ENCODE measurements at places on chromosomes 12 and 14.

- DNase-seq: no peak
These were observed 7.8 kb downstream of the HCFC2 start for GRCh38 chr12:104072099-104072498.

GRCh38 chr14:32039401-32040030 lies 37.6 kb upstream of the ARHGAP5 start:
- no peak for DNase-seq

- DNase-seq: no peak
These were observed 289.0 kb downstream of the ERC1 start for GRCh38 chr12:1280059-1280458.

- no peak for DNase-seq
These were observed 147.2 kb downstream of the SCARB1 start for GRCh38 chr12:124716208-124717130.

- DNase-seq: no peak
These were observed 123.5 kb upstream of the DYRK2 start for GRCh38 chr12:67524861-67525616.

GRCh38 chr12:19014240-19014639 lies 115.3 kb upstream of the PLEKHA5 start:
- no peak for DNase-seq

DNA sequence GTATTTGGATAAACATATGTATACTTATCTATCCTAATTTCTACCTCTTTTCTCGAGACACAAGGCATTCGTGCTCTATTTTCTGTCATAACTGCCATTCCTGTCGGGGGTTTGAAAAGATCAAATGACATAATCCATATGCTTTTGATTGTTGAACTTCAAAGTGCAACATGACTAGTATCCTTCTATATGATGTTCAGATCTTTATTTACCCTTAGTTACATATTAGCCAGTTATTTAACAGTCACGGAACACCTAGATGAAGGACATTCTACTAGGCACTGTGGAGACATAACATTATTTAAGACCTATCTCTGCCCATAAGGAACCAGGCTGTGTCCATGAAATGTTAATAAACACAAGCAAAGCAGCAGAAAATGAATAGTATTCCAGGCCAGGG lies 11.2 kb upstream of the GRIN2B start:
- no peak for DNase-seq

GRCh38 chr14:80522936-80523335 lies 311.6 kb upstream of the DIO2 start:
- no peak for DNase-seq

DNA sequence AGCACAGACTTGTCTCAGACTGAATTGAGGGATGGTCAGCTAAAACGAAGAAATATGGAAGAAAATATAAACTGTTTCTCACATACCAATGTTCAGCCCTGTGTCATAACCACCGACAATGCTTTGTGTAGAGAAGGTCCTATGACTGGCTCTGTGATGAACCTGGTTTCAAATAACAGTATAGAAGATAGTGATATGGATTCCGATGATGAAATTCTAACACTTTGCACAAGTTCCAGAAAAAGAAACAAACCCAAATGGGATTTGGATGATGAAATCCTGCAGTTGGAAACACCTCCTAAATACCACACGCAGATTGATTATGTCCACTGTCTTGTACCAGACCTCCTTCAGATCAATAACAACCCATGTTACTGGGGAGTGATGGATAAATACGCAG lies 7.9 kb upstream of the MAPK1IP1L start:
- no peak for DNase-seq

DNA sequence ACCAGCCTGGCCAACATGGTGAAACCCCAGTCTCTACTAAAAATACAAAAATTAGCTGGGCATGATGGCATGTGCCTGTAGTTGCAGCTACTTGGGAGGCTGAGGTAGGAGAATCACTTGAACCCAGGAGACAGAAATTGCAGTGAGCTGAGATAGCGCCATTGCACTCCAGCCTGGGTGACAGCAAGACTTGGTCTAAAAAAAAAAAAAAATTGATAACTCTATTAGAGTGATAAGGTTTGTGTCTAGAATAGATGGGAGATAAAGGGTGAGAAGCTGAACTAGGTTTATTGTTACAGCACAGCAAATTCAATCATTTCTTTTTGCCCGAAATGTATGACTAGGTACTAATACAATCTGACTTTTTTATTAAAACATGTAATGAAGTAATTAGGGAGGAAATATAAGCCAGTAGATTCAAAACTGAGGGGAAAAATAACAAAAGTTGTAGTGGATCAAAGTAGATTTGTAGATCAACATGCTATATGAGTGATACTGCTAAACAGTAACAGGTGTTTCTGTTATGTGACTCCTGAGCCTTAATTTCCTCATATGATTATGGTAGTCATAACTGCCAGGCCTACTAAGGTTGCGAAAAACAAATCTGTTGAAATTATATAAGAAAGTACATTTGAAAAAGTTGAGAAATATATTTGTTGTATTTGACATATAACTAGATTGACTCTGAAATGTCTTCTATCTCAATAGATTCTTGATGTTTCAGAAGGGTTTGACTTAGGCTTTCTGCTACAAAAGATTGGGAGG lies 83.6 kb downstream of the WNK1 start:
- DNase-seq: no peak

DNA sequence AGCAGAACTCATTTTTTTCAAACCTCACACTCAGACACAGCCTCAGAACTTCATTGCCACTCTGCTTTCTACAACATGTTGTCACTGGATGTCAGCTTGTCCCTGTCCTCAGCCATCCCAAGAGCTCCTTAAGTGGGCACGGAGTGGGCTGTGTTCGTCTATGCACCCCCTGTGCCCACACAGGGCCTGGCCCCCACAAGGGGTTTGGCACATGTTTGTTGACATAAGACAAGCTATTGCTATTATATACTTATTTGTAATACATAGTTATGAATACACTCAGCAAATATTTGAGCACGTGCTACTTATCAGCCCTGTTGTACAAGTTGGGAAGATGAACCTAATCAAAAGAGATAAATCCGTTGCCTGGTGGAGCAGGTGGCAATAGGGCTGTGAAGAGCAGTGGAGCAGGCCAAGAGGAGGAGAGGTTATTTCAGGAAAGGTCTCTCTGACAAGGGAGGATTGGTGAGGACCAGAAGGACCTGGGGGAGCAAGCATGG lies 4.3 kb upstream of the BDKRB1 start:
- DNase-seq: no peak

- DNase-seq: no peak
These were observed 10.2 kb downstream of the PPFIBP1 start for GRCh38 chr12:27534060-27534764.

DNA sequence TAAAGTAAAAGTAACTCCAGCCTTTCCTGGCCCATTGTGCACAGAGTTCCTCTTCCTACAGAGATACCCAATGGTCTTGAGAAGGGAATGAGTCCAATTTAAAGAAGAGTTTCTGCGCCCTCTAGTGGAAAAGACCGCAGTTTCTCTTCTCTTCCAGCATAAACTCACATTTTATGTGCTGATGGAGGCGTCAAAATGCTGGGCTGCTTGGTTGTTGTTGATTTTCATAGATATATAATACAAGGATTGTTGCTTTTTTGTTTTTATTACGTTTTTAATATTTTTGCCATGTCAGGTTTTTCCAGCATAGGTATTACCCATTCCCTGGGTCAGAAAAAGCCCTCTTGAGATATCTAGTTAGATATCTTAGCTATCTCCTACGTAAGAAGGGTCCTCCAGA lies 356.9 kb upstream of the STXBP6 start:
- DNase-seq: peak; percentile 7

- no peak for DNase-seq
These were observed 27.7 kb upstream of the KLRD1 start for GRCh38 chr12:10279937-10280336.

Measured in amniotic stem cell (primary cell).